Activated naive CD4-positive, alpha-beta T cell treated with anti-CD3 and anti-CD28 coated beads, Interleukin-2, amount 10 ng/mL, durations not matched to agents 7 days and 5 days (primary cell): ENCODE measurements at places on chromosomes 1 and 21.

- H3K27me3 ChIP-seq: peaks cover 4% of the 10 kb centered on the region
- H3K4me3 ChIP-seq: no peak overlapping the region
- H3K4me1 ChIP-seq: no peaks in the 10 kb centered on the region
- H3K27ac ChIP-seq: no peak overlapping the region
- no peak for DNase-seq
Observed at GRCh38 chr1:30041741-30042437, 681.5 kb downstream of the MATN1 start.

DNA sequence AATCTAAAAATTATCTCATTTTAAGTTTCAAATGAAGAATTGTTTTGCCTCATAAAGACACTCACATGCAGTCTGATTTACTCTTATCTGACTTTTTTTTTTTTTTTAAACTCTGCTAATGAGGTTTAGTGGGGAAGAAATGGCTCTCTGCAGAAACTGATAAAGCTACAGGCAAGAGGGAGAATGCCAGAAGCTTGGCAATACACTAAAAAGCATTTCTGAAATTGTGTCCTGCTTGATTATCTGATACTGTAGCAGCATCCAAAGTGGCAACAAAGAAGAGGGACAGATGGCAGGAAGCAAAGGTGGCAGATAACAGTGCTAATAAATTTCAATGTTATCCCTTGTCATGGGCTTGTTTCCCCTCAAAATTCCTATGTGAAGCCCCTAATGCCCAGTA, 1744.9 kb downstream of the NCAM2 start:
- no peaks in the 10 kb centered on the region for H3K4me1 ChIP-seq
- no peaks in the 10 kb centered on the region for H3K27me3 ChIP-seq
- DNase-seq: no peak
- H3K27ac ChIP-seq: no peak overlapping the region
- H3K36me3 ChIP-seq: no peaks in the 10 kb centered on the region
- no peak overlapping the region for H3K4me3 ChIP-seq

GRCh38 chr1:14738235-14738634, 139.8 kb downstream of the KAZN start:
- H3K4me1 ChIP-seq: no peaks in the 10 kb centered on the region
- H3K27ac ChIP-seq: no peak overlapping the region
- no peaks in the 10 kb centered on the region for H3K36me3 ChIP-seq
- DNase-seq: no peak

- H3K27me3 ChIP-seq: peaks cover 14% of the 10 kb centered on the region
- DNase-seq: no peak
- no peaks in the 10 kb centered on the region for H3K36me3 ChIP-seq
- no peak overlapping the region for H3K4me3 ChIP-seq
- no peaks in the 10 kb centered on the region for H3K4me1 ChIP-seq
Observed at GRCh38 chr1:93672069-93672468, 9.6 kb downstream of the BCAR3 start.

DNA sequence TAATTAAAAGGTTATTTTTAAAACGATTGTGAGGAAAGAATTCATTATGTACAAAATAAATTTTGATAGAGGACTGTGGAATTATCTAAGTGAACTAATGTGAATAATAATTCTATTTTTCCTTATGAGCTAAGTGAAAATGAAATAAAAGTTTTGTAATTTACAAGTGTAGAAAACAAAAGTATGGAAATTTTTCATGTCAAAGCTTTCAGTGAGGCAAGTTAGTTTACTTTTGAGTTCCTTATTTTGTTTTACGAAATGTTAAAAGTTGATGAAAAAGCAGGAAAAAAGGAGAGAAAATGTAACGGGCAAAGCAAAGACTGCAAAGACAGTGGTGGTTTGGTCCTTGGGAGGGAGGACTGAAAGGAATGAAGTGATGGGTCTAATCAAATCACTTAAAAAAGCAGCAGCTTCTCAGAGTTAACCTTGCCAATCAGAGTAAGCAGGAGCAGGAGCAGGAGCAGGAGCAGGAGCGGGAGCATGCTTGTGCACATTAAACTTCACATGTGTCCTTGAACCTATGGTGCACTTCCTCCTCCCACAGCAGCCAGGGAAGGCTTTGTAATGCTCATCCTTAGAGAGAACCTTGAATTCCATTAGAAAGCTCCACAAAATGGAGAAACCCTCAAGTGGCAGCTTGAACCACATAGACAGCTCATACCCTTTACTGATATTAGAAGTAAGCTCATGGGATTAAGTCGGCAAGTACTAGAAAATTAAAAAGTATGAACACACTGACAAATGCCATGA, 133.4 kb downstream of the LHX4 start:
- H3K4me3 ChIP-seq: no peak overlapping the region
- DNase-seq: no peak
- no peaks in the 10 kb centered on the region for H3K4me1 ChIP-seq

GRCh38 chr1:203172184-203173010, 3.2 kb downstream of the MYBPH start:
- no peak overlapping the region for H3K27ac ChIP-seq
- H3K4me1 ChIP-seq: no peaks in the 10 kb centered on the region
- H3K36me3 ChIP-seq: no peaks in the 10 kb centered on the region
- peak; percentile 69 for DNase-seq
- no peak overlapping the region for H3K4me3 ChIP-seq
- peaks cover under 1% of the 10 kb centered on the region for H3K27me3 ChIP-seq

- no peak overlapping the region for H3K27ac ChIP-seq
- no peaks in the 10 kb centered on the region for H3K36me3 ChIP-seq
- no peak overlapping the region for H3K4me3 ChIP-seq
Observed at GRCh38 chr1:211024901-211025300, 109.0 kb downstream of the KCNH1 start.

DNA sequence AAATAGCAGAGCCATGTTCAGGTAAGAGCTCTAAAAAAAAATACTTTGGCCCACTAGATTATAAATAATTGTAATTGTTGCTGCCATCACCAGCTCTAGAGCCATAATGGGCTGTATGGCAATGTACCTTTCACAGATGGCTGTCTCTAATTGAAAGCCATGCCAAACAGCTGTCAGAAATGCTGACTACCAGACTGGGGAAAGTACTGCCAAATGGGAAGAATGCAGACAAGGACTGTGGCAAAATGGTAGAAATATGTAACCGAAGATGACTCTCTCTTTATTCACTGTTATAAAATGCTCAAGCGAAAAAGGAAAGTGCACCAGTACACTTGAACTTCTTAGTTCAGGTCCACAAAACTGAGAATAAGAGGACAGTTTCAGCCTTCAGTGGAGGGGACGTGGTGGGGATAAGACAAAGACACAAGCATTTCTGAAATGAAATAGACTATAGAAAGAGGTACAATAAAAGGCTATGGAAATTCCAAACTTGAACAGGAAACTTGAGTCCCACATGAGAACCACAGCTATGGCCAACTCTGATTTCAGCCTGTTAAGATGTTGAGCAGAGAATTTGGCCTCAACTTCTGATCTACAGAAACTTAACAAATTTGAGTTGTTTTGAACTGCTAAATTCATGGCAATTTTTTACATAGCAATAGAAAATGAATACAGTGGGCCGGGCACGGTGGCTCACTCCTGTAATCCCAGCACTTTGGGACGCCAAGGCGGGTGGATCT, 46.5 kb upstream of the LPGAT1 start:
- no peak overlapping the region for H3K4me3 ChIP-seq
- H3K36me3 ChIP-seq: no peaks in the 10 kb centered on the region
- H3K27ac ChIP-seq: no peak overlapping the region
- DNase-seq: no peak
- H3K27me3 ChIP-seq: peaks cover 27% of the 10 kb centered on the region
- no peaks in the 10 kb centered on the region for H3K4me1 ChIP-seq

- H3K36me3 ChIP-seq: no peaks in the 10 kb centered on the region
- no peak overlapping the region for H3K4me3 ChIP-seq
- no peak for DNase-seq
- H3K27me3 ChIP-seq: peaks cover 30% of the 10 kb centered on the region
Observed at GRCh38 chr1:54904476-54905048, 17.6 kb upstream of the DHCR24 start.

DNA sequence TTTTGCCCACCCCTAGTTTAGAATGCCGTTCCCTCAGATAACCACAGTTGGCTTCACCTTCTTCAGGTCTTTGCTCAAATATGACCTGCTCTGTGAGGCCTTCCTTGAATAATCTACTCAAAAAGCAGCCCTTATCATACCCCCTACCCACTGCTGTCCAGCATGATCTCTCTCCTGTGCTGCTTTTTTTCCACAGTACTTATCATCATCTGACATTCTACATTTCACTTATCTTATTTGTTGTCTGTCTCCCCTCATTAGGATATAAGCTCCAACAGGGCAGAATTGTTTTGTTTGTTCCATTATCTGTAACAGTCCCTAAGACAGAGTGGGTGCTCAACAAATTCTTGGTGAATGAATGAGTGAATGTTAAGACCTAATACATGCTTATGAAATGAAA, 18.1 kb downstream of the USP24 start:
- peaks cover 53% of the 10 kb centered on the region for H3K4me1 ChIP-seq
- DNase-seq: no peak
- peaks cover 41% of the 10 kb centered on the region for H3K36me3 ChIP-seq
- no peaks in the 10 kb centered on the region for H3K27me3 ChIP-seq

DNA sequence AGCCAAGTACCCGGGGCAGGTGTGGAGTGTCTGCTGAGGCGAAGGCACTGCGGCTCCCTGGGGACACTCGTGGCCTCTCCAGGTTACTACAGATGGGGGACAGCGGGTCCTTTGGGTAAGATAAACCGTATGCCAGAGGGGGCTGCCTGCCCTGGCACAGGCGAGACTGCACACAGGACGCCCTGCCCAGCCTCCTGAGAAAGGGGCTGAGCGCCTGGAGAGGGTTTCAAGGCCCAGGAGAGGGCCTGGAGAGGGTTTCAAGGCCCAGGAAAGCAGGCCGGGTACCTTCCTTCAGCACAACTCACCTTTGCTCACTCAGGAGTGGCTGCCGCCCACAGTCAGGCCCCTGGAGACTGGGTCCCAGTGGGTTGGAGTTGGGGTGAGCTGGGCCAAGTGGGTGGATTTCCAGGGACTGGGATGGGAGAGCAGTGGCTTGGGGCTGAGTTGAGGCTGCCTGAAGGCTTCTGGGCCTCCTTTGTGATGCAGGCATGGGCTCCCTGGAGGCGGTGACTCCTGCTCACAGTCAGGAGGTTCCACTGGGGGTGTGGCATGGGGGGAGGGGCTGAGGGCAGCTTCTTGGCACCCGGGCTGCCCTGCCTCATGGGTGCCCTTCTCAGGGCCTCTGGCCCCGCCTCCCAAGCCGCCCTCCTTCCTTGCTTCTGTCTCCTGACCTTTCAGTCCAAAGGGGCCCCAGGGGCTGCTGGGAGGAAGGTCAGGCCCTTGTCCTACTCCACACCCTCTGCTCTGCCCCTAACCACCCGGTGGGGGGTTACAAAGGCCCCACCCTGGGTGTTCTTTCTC, at the start of gene MMEL1:
MMEL1 (minus strand) TSS at position 456 of the 801 bp plus-strand sequence. CDS start 3,532 bp downstream, outside the sequence.
- H3K4me1 ChIP-seq: no peaks in the 10 kb centered on the region
- peaks cover 10% of the 10 kb centered on the region for H3K36me3 ChIP-seq
- no peak within 1 kb of the TSS for H3K27ac ChIP-seq
- peaks cover 44% of the 10 kb centered on the region for H3K27me3 ChIP-seq
- no peak within 1 kb of the TSS for H3K4me3 ChIP-seq

GRCh38 chr1:14775434-14775833, 176.9 kb downstream of the KAZN start:
- no peak for DNase-seq
- H3K4me3 ChIP-seq: no peak overlapping the region
- H3K36me3 ChIP-seq: no peaks in the 10 kb centered on the region
- H3K4me1 ChIP-seq: peaks cover 9% of the 10 kb centered on the region
- H3K27ac ChIP-seq: no peak overlapping the region
- H3K27me3 ChIP-seq: peaks cover 9% of the 10 kb centered on the region

- H3K36me3 ChIP-seq: peaks cover 37% of the 10 kb centered on the region
- peak overlapping the region; percentile 97 for H3K27ac ChIP-seq
- DNase-seq: no peak
- H3K4me3 ChIP-seq: no peak overlapping the region
- peaks cover 8% of the 10 kb centered on the region for H3K27me3 ChIP-seq
- peaks cover 81% of the 10 kb centered on the region for H3K4me1 ChIP-seq
Observed at GRCh38 chr1:117665556-117666270, 59.9 kb downstream of the TENT5C start.
